ENCODE measurements at places on chromosomes 2 and 18.

DNA sequence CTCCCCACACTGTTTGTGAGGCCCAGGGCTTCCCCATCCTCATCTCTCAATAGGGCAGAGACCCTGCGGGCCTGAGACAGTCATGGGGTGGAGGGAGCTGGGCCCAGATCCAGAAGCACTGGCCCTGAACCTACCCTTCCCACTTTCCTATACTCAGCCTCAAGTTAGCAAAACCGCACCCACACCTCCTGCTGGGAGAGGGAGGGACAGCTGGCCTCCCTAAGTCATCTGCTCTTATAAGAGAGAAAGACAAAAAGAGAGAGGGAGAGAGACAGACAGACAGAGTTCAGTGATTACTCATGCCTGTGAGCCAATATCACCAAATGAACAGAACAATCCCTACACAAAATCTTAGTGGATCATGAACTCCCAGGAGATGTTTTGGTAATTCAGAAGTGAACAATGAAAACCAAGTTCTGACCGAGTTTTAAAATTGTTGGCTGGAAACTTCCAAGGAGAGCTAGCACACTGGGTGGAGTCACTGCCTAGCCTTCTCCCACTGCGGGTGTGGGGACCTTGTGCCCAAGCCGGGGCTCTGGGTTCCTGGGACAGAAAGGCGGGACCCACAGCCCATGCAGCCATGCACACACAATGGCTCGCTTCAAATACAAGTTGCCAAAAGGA is 130.5 kb downstream of the PXDN start:
- no peak for DNase-seq

- no peak for DNase-seq
Measured at GRCh38 chr2:149744865-149745264, 157.3 kb upstream of the MMADHC start.

GRCh38 chr2:145012806-145013205 is 492.9 kb upstream of the ZEB2 start:
- no peak for DNase-seq

DNA sequence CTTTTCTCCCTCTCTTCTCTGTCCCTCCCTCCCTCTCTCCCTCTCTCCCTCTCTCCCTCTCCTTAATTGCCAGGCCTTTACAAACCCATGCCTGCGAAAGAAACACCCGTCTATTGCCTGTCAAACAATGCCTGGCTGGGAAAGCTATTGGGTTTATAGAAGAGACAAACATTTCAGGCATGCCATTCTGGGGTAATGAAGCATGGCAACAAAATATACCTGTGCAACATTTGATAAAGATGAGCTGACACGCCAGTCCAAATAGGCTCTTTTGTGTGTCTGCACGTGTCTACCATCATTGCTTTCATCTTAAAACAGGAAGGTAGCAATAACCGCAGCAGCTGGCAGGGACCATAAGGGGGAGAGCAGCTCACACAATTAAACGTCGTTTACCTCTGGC is 282.1 kb downstream of the ZNF516 start:
- DNase-seq = no peak

GRCh38 chr2:8309131-8309530 is 372.7 kb upstream of the ID2 start:
- DNase-seq = no peak

DNA sequence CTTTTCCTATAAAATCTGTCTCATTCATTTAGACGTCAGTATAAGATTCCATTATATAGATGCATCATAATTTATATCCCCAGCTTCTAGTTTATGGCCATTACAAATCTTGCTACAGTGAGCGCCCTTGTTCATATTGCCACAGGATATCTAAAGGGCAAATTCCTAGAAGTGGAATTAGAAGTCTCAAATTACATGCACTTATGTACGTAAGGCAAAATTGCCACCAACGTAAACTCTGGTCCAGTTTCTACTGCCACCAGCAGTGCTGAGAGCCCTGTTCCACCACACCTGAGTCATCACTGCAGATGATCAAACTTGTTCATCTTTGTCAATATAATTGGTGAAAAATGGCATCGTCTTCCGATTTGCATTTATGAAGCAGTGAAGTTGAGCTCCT is 90.9 kb upstream of the ID2 start:
- DNase-seq = no peak

DNA sequence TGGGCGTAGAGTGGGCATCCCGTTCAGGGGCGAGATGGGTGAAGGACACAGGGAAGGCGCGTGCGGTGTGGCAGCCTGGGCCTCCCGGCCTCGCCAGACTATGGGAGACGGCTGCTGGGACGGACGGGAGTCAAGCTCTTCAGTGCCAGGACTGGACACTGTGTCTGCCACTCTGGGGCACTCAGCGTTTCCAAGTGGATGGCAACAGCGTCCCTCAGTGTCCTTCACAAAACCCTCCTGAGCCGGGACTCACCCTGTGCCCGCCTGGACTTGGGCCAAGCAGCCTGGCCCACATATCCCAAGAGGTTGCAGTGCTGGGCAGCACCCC is 16.3 kb upstream of the BOK start:
- DNase-seq = no peak

GRCh38 chr2:196977507-196977906 is 51.0 kb upstream of the PGAP1 start:
- no peak for DNase-seq

GRCh38 chr18:27780061-27780745 is 396.7 kb downstream of the CDH2 start:
- DNase-seq = no peak

GRCh38 chr2:71151620-71152019 is 21.2 kb downstream of the MPHOSPH10 start:
- no peak for DNase-seq

- DNase-seq = no peak
Measured at GRCh38 chr2:157476953-157477709, 33.2 kb upstream of the CYTIP start.

DNA sequence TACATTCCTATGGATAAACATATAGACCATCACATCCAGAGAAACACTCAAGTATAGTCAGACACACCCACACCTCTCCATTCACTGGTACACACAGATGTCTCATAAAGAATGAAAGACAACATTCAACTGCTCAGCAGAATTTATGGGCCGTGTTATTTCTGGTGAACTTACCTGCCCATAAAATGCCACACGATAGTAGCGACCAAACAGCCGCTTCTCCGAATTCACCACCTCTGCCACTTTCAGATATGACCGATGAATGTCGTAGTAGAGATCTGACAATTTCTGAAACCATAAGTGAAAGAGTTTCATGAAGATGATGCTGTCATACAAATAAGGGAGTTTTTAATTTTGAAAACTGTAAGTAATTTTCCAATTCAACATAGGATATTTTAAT is 70.7 kb upstream of the CCDC195 start:
- DNase-seq = no peak

GRCh38 chr2:71410696-71411095 is 42.7 kb upstream of the DYSF start:
- no peak for DNase-seq

GRCh38 chr2:64988420-64989125 is 626 bp upstream of the SLC1A4 start:
- DNase-seq = peak; percentile 39

- no peak for DNase-seq
Measured at GRCh38 chr2:14678761-14679160, 46.2 kb downstream of the LRATD1 start.

- no peak for DNase-seq
Measured at GRCh38 chr2:179447839-179448447, 183.3 kb upstream of the SESTD1 start.
